Left lobe of liver (tissue), 2 donors: ENCODE measurements at places on chromosomes 6 and 20. TPM values are rescaled to one million over a fixed set of nuclear protein-coding genes. Genes with fewer than 3 reads are reported as not detected.

- no peak for DNase-seq
Observed at GRCh38 chr6:148700047-148700715, 46.6 kb upstream of the UST start.

DNA sequence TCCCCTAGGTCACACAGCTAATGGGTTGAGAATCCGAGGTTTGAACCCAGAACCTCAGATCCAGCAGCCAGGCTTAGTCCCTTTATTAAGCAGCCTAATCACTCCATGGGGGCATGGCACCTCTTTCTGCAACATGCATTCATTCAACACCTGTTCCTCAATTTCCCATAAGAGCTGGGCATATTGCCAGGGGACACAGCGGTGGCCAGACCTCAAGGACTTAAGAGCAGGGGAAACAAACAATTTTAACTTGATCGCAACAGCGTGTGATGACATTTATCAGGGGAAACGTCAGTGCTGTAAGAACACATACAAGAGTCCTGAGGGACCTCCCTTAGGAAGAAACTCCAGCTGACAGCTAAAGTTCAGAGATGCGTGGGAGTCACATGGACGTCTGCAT is 267.4 kb upstream of the CDH4 start:
- no peak for DNase-seq

GRCh38 chr6:115882174-115882573 is 178.5 kb downstream of the FRK start:
- no peak for DNase-seq

DNA sequence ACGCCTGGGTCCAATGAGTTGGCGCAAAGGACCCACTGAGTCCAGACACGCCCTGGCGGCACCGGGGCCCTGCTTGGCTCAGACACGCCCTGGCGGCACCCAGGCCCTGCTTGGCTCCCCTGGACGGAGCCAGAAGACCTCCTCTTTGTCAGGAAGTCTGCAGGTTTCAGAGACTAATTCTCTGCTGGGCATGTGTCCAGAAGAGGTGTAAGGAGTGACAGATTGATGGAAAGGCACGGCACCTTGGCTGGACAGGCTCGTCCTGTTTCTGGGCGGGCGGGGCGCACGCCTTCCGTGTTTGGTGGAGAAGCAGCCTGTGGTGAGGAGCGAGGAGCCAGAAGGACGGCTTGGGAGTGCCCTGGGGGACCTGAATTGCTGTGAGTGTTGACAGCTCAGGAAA is 23.1 kb upstream of the DACT2 start:
- DNase-seq: no peak

DNA sequence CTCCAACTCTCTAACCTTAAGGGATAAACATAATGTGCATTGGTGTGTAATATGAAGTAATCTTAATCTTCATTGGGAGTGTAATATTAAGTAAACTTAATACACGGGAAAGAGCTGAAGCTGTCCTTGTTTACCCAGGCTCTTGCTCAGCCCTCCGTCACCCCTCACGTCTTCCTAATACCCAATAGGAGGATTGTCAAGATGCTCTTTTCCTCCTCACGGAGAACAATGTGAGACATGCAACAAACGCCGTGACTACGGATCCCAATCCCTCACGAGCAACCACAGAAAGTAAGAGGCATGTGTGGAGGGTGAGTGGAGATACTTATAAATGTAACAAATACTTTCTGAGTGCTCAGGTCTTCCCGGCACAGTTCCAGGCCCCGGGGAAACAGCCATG is 11.0 kb downstream of the KIF16B start:
- DNase-seq: no peak

DNA sequence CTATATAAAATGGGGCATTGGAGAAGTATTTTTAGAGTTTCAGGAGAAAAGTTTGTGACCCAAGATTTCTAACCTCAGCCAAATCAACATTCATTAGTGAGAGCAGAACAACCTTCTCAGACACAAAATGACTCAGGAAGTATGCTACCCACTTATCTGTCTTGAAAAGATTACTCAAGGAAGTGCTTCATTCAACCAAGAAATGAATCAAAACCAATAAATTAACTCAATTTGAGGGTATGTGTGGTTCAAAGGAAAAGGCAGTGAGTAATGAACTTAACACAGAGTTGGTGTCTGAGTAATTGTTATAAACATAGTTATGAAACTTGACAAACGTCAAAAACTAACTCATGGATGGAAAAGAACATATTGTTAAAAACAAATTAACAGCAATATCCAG is 227.6 kb downstream of the HAO1 start:
- no peak for DNase-seq

- no peak for DNase-seq
Observed at GRCh38 chr20:52614051-52614863, 357.9 kb upstream of the TSHZ2 start.

Gene CCN6
- total RNA-seq: not detected

Gene GPR6
- total RNA-seq: not detected
